ENCODE measurements at places on chromosomes 2 and 18.

DNA sequence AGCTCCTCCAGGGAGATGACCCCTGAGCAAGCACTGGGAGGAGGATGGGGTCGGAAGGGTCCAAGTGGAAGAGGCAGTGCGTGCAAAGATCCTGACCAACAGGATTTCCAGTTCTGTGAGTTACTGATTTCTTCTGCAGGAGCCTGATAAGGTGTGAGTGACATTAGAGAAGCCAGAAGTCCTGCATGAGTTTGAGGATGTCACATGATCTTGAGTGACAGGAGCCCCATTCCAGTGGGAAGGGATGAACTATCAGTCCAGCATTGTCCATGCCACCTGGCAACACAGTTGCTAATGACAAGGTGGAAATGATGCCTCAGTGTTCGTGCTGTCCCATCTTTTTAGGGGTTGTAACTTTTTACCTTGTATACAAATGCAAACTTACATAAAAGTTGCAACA lies 285.1 kb upstream of the HDAC4 start:
- no peak for DNase-seq

DNA sequence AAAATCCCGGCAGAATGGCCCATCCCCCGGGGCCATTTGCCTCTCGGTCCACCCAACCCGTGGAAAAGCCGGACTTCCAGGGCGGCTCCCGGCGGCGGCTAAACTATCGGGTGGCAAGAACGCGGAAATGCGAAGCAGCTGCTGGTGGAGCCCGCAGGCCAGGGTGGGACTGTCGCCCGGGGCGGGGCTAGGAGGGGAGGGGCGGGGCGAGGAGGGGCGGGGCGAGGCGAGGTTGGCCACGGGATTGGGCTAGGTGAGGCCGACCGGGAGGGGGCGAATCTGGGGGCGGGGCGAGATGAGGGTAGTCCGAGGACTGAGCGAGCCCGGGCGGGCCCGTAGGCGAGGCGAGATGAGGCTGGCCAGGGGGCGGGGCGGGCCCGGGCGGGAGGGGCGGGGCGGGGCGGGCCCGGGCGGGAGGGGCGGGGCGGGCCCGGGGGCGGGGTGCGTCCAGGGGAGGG lies 315 bp upstream of the SLC66A3 start:
- peak; percentile 99 for DNase-seq

DNA sequence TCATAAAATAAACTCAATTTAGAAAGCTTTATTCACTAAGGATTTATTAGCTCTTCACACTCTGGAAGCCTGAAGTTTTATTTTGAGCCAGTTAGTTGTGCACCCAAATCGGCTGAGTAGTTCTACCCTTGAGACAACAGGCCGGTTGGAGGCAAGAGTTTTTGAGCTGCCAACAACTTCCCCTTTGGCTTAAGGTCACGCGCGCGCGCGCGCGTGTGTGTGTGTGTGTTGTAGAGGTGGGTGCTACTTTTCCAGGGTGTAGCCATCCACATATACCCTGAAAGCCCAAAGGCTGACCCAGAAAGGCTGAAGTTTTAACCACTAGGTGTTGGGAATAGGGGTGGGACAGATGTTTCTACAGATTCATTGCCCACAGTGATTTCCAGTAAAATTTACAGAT lies 150.2 kb upstream of the LHCGR start:
- no peak for DNase-seq

GRCh38 chr2:72033636-72034035 lies 114.0 kb downstream of the CYP26B1 start:
- DNase-seq = no peak

- no peak for DNase-seq
These were observed 19.8 kb upstream of the ATOH8 start for GRCh38 chr2:85734015-85734414.

DNA sequence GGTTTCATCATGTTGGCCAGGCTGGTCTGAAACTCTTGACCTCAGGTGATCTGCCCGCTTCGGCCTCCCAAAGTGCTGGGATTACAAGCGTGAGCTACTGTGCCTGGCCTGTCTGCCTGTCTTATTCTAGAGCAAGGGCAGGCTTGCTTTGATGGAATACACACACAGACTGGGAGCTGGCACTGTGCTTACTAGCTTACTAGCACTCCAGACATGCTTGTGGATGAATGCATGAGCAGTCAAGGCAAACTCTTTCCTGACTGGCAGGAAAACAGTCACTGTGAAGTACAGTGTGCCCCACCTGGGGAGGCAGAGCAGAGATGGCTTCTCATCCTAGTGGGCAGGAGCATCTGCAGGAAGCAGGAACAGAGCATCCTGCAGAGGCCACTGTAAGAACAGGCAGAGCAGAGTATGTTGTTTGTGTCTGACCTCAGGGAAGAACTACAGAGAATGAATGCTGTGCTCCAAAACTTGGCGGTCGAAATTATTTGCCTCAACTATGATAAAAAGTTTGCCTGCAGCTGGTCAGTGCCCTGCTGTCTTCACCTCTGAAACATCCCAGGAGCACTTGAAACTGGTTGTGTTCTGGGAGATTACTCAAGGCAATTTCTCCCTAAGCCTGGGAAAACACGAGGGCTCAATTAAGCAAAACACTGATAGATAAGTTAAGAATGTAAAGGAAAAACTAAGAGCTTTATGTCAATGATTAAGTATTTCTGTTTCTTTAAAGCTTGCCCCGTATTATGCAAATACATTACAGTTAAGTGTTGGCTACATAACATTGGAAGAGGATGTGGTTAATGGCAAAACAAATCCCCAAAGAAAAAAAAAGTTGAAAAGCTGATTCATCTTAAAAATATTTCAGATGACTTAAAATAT lies 102.4 kb downstream of the VAPA start:
- no peak for DNase-seq

GRCh38 chr18:55501579-55501978 lies 86.4 kb downstream of the TCF4 start:
- no peak for DNase-seq

DNA sequence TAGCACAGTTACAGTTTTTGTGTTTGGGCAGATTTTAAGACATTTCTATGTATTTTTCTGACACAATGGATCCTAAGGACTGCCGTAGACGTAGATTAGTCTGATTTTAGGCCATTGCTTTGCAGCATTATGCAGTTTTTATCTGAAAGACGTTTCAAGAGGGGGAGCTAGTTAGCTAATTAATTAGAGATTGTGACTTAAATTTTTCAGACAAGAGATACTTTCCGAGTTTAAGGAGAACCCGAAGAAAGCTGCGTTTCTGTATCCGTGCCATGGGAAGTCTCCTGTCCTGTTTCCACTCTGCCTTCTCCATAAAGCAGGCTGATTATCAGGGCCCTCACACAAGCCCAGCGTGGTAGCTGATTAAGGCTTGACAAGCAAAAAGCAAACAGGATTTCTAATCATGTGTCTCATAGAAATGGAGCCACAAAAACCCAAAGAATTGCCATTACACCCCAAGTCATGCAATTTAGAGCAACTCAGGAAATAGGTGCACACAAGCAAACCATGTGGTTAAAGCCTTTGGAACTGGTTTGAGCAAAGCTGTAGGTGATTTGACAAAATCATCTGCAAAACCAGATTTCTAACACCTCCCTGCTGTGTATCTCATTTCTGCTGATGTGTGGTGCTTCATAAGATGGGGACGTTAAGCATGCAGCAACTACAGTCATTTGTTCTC lies 808.1 kb downstream of the RNF144A start:
- DNase-seq = peak; percentile 22

GRCh38 chr2:32942793-32943485 lies 3.8 kb upstream of the LTBP1 start:
- DNase-seq = no peak

DNA sequence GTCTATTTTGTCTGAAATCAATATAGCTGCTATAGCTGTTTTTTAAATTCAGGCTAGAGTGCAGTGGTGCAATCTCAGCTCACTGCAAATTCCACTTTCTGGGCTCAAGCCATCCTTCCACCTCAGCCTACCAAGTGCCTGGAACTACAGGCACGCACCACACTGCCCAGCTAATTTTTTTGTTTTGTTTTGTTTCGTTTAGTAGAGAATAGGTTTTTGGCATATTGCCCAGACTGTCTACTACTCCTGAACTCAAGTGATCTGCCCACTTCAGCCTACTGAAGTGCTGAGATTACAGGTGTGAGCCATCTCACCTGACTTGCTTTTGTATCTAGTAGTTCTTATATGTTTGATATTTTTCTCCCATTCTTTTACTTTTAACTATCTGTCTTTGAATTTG lies 259.7 kb downstream of the CDH19 start:
- no peak for DNase-seq

- no peak for DNase-seq
These were observed 23.2 kb downstream of the SLC4A3 start for GRCh38 chr2:219650426-219651248.

- DNase-seq = no peak
These were observed 18.9 kb upstream of the STAT4 start for GRCh38 chr2:191169456-191170300.

DNA sequence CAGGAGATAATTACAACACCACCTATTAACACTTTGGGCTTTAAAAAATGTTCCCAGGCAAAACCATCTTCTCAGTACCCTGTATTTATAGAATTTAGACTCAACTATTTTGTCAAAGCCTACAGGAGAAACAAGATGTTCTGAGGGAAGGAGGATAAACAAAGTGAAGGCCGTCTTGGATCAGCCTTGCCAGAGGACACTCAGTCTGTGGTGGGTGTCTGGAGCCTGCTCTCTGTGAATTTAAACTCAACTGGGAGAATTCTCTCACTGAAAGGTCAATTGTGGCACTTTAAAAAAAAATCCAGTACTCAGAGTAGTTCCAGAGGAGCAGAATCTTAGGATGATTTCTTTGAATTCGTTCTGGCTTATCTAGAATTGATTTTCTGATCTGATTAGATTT lies 28.4 kb upstream of the SLC1A4 start:
- no peak for DNase-seq

GRCh38 chr2:134208825-134209224 lies 45.0 kb upstream of the MGAT5 start:
- DNase-seq = no peak

DNA sequence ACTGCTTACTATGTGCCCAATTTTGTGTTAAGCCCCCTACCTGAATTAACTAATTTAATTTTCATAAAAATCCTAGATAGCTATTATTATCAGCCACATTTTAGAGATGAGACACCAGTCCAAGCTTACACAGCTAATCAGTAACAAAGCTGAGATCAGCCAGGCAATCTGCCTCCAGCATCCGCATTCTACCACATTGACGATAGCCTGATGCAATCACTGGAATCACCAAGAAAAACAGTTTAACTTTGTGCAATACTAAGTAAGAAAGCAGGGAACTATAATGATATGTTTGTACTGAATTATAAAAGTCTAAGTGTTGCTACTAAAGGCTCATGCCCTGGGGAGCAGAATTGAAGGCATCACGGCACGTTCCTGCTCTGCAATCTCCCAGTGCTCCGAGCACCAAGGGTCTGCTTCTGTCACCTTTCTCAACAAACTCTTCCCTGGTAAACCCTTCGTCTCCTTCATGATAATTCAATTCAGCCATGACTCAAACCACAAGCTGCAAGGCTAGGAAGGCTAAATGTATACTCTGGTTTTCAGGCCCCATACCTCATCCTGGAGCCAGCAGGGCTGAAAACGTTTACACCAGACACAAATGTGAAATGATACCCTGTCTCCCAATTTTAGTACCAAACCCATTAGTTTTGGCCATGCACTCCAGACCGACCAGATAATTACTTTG lies 19.4 kb downstream of the KANSL3 start:
- DNase-seq = no peak

DNA sequence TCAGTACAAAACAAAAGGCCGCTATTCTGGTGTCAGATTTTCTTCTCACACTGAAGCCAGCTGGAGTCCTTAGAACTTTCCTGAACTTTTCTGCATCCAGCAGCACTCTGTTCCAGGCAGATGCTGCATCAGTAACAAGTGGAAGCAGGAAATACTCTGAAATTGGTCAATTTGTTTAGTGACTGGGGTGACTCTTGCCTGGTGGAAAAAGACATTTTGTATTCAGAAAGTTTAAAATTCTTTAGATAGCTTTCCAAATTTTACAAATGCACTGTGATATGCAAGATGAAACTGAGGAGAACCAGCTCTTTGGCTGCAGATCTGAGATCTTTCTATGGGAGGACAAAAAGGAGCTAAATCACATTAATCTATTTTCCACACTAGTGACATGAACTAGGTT lies 385.7 kb downstream of the NRXN1 start:
- DNase-seq = no peak

DNA sequence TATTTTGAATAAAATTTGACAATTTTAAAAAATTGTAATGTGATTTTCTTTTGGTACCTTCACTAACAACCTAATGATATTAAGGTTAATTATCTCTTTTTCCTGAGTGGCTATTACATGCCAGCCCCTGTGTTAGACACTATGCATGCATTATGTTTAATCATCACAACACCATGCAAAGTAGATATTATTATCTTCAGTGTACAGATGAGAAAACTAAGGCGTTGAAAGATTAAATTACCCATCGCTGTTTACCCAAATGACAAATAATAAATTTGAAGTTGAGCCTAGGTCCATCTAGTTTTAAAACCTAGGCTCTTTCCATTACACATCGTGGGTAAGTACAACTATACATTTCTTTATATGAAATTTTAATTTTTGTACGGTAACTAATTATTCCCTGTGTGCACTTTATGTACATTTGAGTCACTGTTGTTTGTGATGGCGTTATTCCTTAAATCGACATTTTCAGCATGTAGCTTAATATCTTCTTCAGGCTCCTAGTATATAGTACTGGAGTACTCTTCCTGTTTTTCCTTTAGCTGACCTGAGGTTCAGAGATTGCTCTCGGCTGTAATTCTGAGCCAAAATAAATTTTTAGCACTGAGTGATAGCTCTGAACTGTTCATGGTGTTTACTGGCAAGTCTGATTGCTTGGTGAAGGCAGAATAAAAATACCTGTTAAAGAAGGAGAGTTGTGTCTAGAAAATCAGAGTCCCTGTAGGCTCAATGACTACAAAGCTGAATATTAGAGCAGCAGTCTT lies 13.9 kb upstream of the MBD2 start:
- DNase-seq = no peak

DNA sequence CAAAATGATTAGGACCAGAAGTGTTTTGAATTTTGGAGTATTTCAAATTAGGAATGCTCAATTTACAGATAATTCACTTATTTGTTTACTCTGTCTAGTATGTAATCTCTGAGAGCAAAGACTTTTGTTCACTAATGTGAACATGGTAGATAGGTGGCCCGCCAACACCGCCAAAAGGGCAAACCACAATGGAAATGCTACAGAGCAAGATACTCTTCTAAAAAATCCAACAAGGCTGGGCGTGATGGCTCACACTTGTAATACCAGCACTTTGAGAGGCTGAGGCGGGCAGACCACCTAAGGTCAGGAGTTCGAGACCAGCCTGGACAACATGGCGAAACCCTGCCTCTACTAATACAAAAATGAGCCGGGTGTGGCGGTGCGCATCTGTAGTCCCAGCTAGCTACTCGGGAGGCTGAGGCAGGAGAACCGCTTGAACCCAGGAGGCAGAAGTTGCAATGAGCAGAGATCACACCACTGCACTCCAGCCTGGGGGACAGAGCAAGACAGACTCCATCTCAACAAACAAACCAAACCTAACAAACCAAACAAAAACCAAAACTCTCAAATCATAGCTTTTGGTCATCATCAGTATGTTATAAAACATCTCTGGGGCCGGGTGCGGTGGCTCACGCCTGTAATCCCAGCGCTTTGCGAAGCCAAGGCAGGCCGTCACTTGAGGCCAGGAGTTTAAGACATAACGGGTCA lies 2.4 kb downstream of the CCT4 start:
- DNase-seq = no peak
